AG04450 (cell line): ENCODE measurements at places on chromosomes 5 and 9.

- peak; percentile 63 for DNase-seq
Measured at GRCh38 chr5:150523472-150524350, 15.8 kb downstream of the NDST1 start.

DNA sequence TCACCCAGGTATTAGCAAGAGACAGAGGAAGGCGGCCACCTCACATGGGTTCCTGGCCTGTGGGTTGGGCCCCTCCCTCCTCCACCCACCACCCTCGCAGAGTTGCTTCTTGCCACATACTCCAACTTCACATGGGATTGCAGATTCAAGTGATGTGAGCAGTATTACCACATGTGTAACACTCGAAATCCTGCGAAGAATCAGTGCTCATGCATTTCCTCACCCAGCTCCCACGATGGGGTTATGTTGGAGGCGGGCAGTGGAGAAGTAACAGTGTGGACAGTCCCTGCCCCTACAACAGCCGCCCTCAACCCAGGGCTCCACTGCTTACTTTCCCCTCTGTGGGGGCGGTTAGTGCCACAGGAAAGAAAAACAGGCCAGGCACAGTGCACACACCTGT lies 3.9 kb upstream of the FBP1 start:
- DNase-seq = no peak

DNA sequence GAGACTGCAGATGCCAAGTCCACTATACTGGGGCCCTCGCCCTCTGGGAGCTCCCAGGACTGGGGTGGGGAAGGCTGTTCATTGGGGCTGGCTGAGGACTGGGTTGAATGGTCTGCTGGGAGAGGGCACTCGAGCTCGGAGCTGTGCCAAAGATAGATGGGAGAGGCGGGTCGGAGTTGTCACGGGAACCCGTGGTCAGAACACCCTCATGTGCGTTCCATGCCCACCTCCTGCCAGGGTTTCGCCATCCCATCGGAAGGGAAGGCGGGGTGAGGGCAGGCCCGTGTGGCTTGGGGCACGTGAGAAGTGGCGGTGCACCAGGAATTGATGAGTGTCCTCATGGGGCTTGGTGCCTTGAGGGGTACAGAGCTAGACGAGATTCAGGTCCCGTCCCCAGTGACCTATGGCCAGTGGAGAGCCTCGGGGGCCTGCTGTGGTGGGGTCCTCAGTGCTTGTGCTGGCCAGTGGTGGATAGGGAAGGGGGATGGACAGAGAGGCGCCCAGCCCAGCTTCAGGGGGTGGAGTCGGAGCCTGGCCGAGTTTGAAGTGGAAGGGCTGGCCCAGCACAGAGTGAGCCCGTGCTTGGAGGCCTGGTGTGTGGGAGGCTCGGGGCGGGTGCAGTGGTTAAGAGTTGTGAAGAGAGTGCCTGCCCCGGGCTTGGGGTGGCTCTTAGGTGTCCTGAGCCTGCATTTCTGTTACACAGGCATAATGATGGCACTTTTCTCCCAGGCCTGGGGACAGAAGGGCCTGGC lies 4.3 kb downstream of the CACFD1 start:
- no peak for DNase-seq

GRCh38 chr5:91053741-91054025 lies 329.4 kb downstream of the ARRDC3 start:
- DNase-seq = no peak

GRCh38 chr5:59842999-59843398 lies 50.5 kb downstream of the PDE4D start:
- DNase-seq = no peak

- DNase-seq = no peak
Measured at GRCh38 chr5:24388448-24388847, 256.3 kb downstream of the CDH10 start.

GRCh38 chr5:180648658-180649296 lies 623 bp downstream of the FLT4 start:
- no peak for DNase-seq

DNA sequence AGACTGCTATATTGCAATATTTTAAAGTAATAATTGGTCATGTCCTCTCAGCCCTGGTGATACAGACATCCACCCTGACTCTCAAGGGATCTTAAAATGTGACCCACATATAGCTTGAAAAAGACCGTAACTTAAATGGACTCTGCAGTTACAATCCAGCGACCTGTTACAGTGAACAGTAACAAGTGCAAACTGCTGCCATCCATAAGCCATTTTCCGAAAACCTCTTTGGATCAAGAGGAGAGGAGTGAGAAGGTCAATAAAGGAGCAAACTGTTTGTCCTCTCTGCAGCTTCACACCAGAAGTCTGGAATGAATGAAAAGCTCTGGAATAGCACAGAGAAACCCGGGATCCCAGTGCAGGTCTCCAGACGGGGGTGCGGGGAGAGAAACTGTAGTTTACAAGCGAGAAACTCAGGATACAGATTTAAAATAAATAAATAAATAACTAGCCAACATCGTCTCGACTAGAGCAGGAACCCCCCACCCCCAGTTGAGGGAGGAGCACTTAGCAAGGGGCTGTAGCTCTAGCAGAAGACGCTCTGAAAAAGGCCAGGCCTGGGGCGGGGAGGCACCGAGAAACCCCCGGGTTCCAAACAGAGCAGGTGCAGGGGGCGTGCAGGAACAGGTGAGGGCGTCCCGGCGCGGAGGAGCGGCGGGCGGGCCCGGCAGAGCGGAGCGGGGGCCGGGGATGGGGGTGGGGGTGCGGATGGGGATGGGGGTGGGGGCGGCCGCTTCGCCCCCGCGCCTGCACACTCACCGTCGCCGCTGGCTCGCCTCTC lies 572 bp downstream of the ZDHHC21 start:
- DNase-seq = no peak

DNA sequence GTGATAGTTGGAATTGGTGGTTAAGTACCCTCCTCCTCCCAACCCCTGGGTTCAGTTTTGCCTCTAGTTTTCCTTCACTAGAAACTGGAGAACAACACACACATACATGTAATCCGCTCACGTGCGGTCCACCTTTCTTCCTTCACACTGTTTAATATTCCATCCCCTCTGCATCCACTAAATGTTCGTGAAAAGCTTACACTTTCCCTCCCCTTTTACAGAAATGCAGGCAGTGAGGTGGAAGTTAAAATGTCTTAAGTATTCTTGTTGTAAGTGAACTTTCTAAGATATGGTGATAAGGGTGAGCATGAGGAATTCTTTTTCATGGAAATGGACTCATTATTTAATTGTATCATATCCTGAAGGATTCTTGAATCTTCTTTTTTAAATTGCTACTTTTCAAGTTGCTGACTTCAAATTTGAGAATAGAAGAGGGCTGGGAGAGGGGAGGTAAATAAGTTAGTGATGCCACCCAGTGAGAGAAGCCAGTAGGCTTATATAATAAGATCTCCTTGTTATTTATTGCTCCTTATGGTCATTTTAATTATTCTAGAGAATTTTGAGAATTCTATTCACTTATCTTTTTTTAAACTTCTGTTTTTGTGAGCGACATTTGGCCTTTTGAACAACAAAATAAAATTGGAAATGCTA lies 90.2 kb downstream of the TLE4 start:
- no peak for DNase-seq

GRCh38 chr5:142915038-142915437 lies 144.9 kb downstream of the ARHGAP26 start:
- no peak for DNase-seq

DNA sequence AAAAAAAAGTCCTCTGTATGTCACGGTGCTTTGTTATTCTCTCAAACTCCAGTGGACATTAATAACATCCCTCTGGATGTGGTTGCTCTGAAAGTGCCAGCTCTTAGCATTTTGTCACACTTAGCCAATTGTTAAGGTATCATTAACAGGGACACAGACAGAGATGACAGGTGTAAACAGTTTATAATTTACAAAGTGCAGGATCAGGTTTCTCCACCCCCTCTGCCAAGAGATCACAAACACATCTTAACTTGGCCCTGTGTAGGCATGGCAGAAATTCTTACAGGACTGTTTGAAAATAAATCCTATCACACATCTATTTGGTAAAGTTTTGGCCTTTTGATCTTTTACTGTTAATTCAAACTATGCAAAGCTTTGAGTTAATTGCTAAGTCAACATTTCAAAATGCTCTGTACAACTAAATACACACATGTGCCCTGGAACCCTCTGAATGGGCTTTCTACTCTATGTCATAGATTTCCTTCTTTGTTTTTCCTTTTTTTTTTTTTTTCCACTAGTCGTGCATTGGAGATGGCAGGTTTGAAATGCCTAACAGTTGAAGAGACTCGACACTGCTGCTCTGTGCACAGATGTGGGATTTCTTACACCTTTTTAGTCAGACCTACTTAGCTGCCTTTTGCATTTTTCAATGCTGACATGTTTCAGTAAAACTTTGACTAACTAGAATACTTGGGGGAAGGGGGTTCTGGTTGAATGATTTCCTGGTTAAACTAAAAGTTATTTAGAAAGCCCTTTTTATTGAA lies 41.7 kb downstream of the SEMA6A start:
- DNase-seq = no peak

DNA sequence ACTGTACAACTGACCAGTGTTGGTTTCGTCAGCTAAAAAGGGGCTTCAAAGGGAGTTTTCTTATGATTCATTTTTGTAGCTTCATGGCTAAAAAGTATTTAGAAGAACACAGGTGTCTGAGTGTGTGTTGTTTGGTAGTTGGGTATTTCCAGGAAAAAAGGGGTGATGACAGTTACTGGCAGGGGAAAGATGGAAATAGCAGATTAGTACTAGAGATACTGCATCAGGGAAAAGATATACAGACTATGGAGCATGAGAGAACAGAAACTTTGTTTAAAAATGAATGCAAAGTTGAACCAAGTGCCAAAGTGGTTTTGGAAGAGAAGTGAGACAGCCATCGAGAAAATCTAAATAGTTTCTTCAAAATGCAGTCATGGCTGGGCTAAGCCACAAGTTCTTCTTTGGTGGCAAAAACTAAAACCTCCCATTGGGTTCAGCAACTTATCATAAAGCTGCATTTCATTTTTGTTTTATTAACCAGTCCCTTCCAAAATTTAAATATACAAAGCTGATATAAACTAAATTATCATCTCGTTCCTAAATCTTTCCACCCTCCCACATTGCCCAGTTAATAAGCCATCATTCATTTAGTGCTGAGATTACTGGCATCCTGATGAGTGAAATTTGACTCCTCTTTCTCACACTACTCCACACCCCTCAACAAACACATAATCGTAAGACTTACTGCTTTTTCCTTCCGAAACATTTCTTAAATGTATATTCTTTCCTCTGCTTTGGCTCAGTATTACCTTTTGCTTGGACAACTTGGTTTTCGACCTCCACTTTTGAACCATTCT lies 33.5 kb downstream of the ELL2 start:
- no peak for DNase-seq

GRCh38 chr5:170623576-170624181 lies 119.9 kb downstream of the KCNIP1 start:
- peak; percentile 13 for DNase-seq

DNA sequence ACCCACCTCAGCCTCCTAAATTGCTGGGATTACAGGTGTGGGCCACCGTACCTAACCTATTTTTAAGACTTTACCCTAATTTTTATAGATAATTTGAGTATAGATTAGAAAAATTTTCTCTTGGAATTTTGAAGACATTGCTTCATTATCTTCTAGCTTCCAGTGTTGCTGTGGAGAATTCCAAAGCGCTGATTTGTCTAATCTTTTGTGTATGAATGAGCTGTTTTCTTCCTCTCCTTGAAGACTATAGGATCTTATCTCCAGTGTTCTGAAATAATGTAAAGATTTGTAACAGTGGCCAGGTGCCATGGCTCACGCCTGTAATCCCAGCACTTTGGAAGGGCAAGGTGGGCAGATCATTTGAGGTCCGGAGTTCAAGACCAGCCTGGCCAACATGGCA lies 5.7 kb upstream of the SNX24 start:
- DNase-seq = no peak

GRCh38 chr9:77648234-77649108 lies at the start of gene GNA14:
Gene GNA14 (minus strand): TSS chr9:77648322. CDS start chr9:77647793, 529 bp downstream.
- DNase-seq = no peak

GRCh38 chr5:1468629-1469527 lies 23.6 kb upstream of the SLC6A3 start:
- DNase-seq = no peak

- DNase-seq = no peak
Measured at GRCh38 chr5:162685302-162685701, 617.7 kb downstream of the GABRG2 start.
